Stomach (tissue), 19 donors: ENCODE measurements at places on chromosomes 2 and 18. TPM values are rescaled to one million over a fixed set of nuclear protein-coding genes. Genes with fewer than 3 reads are reported as not detected.
A peak's percentile ranks its signal among the peaks of the same experiment; 100 is the strongest.

DNA sequence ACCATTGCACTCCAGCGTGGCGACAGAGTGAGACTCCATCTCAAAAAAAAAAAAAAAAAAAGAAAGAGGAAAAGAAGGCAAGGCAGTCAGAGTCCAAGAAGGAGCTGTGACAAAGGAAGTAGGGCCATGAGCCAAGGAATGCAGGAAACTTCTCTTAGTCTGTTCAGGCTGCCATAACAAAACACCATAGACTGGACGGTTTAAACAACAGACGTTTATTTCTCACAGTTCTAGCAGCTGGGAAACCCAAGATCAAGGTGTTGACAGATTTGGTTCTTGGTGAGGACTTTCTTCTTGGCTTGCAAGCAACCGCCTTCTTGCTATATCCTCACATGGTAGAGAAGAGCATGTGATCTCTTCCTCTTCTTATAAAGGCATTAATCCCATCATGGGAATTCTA lies 13.1 kb upstream of the SUMO1 start:
- DNase-seq: no peak
- no peak overlapping the region for H3K4me3 ChIP-seq
- no peaks in the 10 kb centered on the region for H3K27me3 ChIP-seq
- H3K4me1 ChIP-seq: no peaks in the 10 kb centered on the region
- no peaks in the 10 kb centered on the region for H3K36me3 ChIP-seq

IL36A gene
- polyA plus RNA-seq: 9.7 TPM

GRCh38 chr2:213286161-213286560 lies 1.9 kb downstream of the SPAG16 start:
- DNase-seq: no peak
- no peaks in the 10 kb centered on the region for H3K36me3 ChIP-seq
- no peak overlapping the region for H3K27ac ChIP-seq
- H3K4me1 ChIP-seq: peaks cover 9% of the 10 kb centered on the region
- H3K4me3 ChIP-seq: no peak overlapping the region

- H3K27me3 ChIP-seq: no peaks in the 10 kb centered on the region
- DNase-seq: no peak
- peaks cover 5% of the 10 kb centered on the region for H3K36me3 ChIP-seq
- no peak overlapping the region for H3K27ac ChIP-seq
- no peaks in the 10 kb centered on the region for H3K4me1 ChIP-seq
Observed at GRCh38 chr2:174465327-174465726, 21.5 kb downstream of the GPR155 start.

DNA sequence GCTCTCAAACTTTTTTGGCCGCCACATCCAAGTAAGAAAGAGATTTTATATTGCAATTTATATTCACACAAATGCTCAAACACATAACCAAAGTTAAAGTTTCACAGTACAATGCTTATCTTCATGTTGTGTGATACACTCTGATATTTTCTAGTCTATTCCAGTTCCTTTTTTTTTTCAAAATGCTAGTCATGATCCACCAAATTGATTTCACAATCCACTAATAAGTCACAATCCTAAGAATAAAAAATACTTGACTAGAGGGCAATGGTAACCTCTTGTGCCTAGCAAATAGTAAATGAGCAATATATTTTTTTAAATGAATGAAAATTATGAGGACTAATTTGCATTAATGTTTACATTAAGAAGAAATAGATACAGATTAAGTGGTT lies 5.8 kb upstream of the PTPN4 start:
- DNase-seq: no peak
- no peak overlapping the region for H3K4me3 ChIP-seq
- no peaks in the 10 kb centered on the region for H3K27me3 ChIP-seq
- H3K4me1 ChIP-seq: peaks cover under 1% of the 10 kb centered on the region

GRCh38 chr2:223970343-223971128 lies 13.3 kb downstream of the MRPL44 start:
- no peaks in the 10 kb centered on the region for H3K27me3 ChIP-seq
- peak; percentile 81 for DNase-seq
- no peak overlapping the region for H3K4me3 ChIP-seq
- peaks cover 6% of the 10 kb centered on the region for H3K4me1 ChIP-seq

- no peak overlapping the region for H3K4me3 ChIP-seq
- DNase-seq: no peak
- H3K36me3 ChIP-seq: no peaks in the 10 kb centered on the region
- H3K27me3 ChIP-seq: no peaks in the 10 kb centered on the region
- H3K27ac ChIP-seq: no peak overlapping the region
Observed at GRCh38 chr2:200171731-200172482, 134.6 kb upstream of the SPATS2L start.

DNA sequence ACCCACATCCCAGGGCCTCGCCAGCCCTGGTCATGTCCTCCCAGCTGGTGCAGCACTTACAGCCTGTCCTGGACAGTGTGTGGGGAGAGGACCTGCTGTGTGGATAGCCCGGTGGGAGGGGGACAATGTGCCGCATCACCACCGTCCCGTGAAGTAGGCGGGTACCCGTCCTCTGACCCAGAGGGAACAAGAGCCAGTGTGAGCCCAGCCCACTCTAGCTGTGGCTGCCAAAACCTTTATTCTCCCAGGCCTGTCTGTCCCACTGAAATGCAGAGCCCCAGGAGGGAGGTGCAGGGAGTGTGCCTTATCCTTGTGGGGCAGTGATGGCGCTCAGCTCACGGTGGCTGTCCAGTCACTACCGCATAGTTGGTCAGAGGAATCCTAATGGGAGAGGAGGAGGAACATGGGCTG lies 1.7 kb downstream of the TRAF3IP1 start:
- peak; percentile 9 for DNase-seq
- H3K4me1 ChIP-seq: peaks cover 26% of the 10 kb centered on the region
- no peak overlapping the region for H3K4me3 ChIP-seq
- no peak overlapping the region for H3K27ac ChIP-seq

DNA sequence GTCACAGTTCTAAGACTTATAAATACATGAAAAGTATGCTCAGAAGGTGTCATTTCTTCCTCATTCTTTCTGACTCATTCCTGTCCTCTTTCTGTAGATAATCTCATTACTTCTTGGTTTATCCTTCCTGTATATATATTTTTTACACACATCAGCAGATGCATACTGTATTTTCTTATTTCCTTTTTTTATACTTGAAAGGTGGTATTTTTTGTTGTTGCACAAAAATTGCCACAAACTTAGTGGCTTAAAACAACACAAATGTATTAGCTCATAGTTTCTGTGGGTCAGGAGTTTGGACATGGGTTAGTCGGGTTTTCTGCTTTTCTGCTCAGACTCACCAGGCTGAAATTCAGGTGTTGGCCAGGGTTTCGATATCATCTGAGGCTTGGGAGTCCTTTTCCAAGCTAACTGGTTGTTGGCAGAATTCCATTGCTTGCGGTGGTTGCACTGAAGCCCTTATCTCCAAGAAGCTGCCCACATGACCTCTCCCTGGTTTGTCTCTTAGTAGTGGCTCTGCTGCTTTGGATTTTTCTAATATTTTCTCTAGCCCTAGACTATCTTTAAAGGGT lies 162.6 kb downstream of the FMNL2 start:
- H3K27me3 ChIP-seq: no peaks in the 10 kb centered on the region
- H3K27ac ChIP-seq: no peak overlapping the region
- no peaks in the 10 kb centered on the region for H3K36me3 ChIP-seq

DNA sequence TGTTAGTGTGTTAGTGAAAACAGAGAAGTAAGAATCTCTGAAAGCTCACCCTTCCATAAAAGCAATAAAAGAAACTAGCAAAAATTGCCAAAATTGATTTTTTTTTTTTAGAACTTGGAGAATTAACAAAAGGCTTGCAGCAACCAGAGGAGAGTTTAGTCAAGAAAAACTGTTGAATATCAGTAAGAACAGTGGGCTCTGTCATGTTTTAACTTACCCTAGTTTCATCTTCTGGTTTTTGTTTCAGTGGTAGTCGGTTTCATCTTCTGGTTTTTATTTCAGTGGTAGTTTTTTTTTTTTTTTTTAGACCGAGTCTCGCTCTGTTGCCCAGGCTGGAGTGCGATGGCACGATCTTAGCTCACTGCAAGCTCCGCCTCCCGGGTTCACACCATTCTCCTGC lies 580.9 kb downstream of the NYAP2 start:
- DNase-seq: no peak
- H3K27me3 ChIP-seq: no peaks in the 10 kb centered on the region
- no peak overlapping the region for H3K27ac ChIP-seq
- H3K4me1 ChIP-seq: no peaks in the 10 kb centered on the region
- H3K4me3 ChIP-seq: no peak overlapping the region

DNA sequence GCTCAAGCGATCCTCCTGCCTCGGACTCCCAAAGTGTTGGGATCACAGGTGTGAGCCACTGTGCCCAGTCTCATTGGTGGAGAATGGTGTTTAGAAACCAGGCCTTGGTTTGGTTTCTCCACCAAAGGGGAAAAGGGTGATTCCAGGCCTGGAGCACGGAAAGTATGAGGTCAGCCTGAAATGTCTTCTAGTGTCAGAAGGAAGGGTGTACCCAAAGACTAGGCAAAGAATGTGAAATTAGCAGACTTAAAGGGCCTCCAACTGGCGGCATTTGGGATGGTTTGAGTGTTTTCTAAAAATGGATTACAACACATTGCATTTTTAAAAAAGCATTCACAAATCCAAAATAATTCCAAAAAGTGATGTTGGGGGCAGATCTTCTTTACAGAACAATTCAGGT lies 139.6 kb downstream of the SH3BP4 start:
- H3K27ac ChIP-seq: no peak overlapping the region
- no peak for DNase-seq
- no peaks in the 10 kb centered on the region for H3K36me3 ChIP-seq
- H3K4me3 ChIP-seq: no peak overlapping the region

DNA sequence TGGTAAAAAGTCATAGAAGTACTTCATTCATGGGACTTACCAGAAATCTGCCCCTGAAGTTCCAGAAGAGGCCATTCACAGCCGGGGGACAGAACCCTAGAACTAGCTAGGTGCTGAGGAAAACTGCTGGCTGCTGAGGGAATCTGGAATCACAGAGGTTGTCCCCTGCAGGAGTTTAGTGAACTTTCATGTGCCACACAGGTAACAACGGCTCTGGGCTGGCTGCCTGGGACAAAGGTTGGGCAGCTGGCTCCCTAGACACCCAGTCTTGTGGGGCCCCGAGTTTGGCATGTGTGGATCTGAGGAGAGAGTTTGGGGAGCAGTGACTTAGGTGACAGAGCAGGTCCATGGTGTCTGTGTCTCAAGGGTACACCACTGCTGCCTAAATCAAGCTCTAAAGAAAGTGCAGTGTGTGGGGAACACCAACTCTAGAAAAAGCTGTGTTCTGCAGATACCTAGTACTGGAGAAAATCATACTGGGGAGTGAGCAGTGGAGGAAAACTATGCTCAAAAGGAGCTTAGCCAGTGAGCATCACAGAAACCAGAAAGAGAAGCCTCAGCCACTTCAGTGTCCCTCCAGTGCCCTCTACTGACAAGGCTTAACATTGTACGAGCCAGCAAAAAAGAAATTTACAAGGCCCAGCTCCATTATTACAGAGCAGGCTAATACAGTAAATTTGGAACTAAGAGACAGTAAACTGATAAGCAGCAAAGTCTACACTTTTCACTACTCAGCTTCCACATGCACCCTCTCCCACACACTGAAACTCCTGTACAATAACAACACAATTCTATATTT lies 15.2 kb downstream of the GALNT3 start:
- no peaks in the 10 kb centered on the region for H3K36me3 ChIP-seq
- no peaks in the 10 kb centered on the region for H3K27me3 ChIP-seq
- peak; percentile 35 for DNase-seq
- H3K27ac ChIP-seq: no peak overlapping the region
- H3K4me1 ChIP-seq: peaks cover 23% of the 10 kb centered on the region

ALKAL2 gene
- 9.9 TPM for polyA plus RNA-seq

GRCh38 chr18:8426401-8426800 lies 182.8 kb upstream of the RAB12 start:
- DNase-seq: no peak
- H3K27ac ChIP-seq: no peak overlapping the region
- no peak overlapping the region for H3K4me3 ChIP-seq

DNA sequence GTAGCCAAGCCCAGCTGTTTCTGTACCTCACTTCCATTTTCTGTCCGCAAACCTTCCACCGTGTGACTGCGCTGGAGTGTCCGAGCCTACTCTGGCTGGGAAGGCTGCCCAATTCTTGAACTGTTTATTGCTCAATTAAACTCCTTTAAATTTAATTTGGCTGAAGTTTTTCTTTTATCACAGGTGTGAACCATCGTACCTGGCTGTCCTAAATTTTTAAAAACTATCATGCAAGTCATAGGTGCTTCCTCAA lies 6.2 kb upstream of the RNU2-63P start:
- no peak overlapping the region for H3K27ac ChIP-seq
- no peak for DNase-seq
- H3K36me3 ChIP-seq: peaks cover 3% of the 10 kb centered on the region
- H3K4me1 ChIP-seq: peaks cover 2% of the 10 kb centered on the region
